ENCODE measurements at places on chromosomes 12 and 14. TPM values are rescaled to one million over a fixed set of nuclear protein-coding genes. Genes with fewer than 3 reads are reported as not detected.

Gene PDE3A
- 23.1 TPM for total RNA-seq

Gene OR5AU1
- total RNA-seq: not detected

Gene MYF5
- total RNA-seq: not detected

Gene CPNE6
- total RNA-seq: not detected

Gene CBLN3
- 1.5 TPM for total RNA-seq

Gene TDRD9
- total RNA-seq: 2.5 TPM

Gene SLCO1A2
- total RNA-seq: under 0.01 TPM

Gene SLC39A2
- not detected for total RNA-seq

Gene SMIM41
- not detected for total RNA-seq

Gene XPOT
- 121 TPM for total RNA-seq

Gene CPM
- total RNA-seq: 19.0 TPM

Gene SLC25A21
- total RNA-seq: under 0.01 TPM

Gene EIF2S3B
- total RNA-seq: 0.85 TPM

Gene TMEM63C
- total RNA-seq: under 0.01 TPM

Gene PTPRQ
- 0.38 TPM for total RNA-seq

Gene CIDEB
- 1.5 TPM for total RNA-seq

Gene REM2
- not detected for total RNA-seq

Gene WASHC3
- total RNA-seq: 101 TPM

Gene ZC2HC1C
- 0.96 TPM for total RNA-seq

Gene IFNG
- not detected for total RNA-seq

Gene CMA1
- total RNA-seq: not detected

Gene HOXC12
- not detected for total RNA-seq

Gene CYP27B1
- 0.19 TPM for total RNA-seq

Gene CIROP
- not detected for total RNA-seq

Gene RBP5
- total RNA-seq: not detected

Gene LTA4H
- total RNA-seq: 123 TPM

Gene MGAT4C
- total RNA-seq: under 0.01 TPM

Gene IAPP
- total RNA-seq: not detected

Gene RNU7-1
- not detected for total RNA-seq

Gene ASB2
- total RNA-seq: under 0.01 TPM

Gene SPIC
- total RNA-seq: not detected

Gene TOMM20L
- total RNA-seq: not detected

Gene ANAPC5
- total RNA-seq: 166 TPM

Gene MYBPC1
- not detected for total RNA-seq

Gene VCPKMT
- 4.4 TPM for total RNA-seq

Gene C12orf54
- total RNA-seq: not detected

Gene TIGAR
- total RNA-seq: 12.4 TPM

Gene HCAR2
- total RNA-seq: not detected

Gene LRP1-AS
- not detected for total RNA-seq

Gene PLCZ1
- total RNA-seq: not detected

Gene TXNRD1
- 657 TPM for total RNA-seq

Gene DNAJC22
- total RNA-seq: 2.5 TPM

Gene KCNJ8
- total RNA-seq: 62.0 TPM

Gene MYO1A
- total RNA-seq: under 0.01 TPM

Gene TSPAN19
- total RNA-seq: not detected

Gene C14orf132
- 20.9 TPM for total RNA-seq

Gene ESR2
- under 0.01 TPM for total RNA-seq

Gene HOXC6
- total RNA-seq: under 0.01 TPM

Gene KCNC2
- total RNA-seq: not detected

Gene DPY19L2
- total RNA-seq: 1.9 TPM

Gene TSPAN9
- total RNA-seq: 38.3 TPM

Gene OR11H12
- total RNA-seq: not detected

All from regular cardiac myocyte (primary cell).